ENCODE measurements at places on chromosomes 6 and 20.

DNA sequence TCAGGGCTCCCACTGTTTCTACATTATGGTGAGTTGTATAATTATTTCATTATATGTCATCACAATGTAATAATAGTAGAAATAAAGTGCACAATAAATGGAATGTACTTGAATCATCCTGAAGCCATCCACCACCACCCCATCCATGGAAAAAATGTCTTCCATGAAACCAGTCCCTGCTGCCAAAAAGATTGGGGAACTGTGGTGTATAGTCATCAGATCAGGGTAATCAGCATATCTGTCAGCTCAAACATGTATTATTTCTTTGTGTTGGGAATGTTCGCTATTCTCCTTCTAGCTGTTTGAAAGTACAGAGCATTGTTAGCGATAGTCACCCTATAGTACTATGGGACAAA lies 33.8 kb upstream of the SLC22A23 start:
- no peak for DNase-seq

- no peak for DNase-seq
Observed at GRCh38 chr20:24535941-24536730, 66.7 kb downstream of the SYNDIG1 start.

DNA sequence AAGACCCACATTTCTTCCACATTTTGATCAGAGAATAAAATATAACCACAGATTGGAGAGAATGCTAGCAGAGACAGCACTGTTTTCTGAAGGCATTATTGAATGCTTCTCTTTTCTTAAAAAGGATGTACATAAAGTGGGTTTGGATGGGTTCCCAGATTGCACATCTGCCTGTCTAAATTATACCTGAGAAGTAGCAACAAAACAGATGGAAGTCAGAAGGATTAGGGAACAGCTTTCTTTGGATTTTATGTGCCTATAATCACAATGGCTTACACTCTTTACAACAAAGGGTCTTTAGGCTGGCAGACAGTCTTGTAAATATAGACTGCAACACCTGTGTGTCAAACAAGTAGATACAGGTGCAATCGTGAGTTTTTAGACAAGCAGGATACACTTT lies 622.2 kb upstream of the MANEA start:
- no peak for DNase-seq

DNA sequence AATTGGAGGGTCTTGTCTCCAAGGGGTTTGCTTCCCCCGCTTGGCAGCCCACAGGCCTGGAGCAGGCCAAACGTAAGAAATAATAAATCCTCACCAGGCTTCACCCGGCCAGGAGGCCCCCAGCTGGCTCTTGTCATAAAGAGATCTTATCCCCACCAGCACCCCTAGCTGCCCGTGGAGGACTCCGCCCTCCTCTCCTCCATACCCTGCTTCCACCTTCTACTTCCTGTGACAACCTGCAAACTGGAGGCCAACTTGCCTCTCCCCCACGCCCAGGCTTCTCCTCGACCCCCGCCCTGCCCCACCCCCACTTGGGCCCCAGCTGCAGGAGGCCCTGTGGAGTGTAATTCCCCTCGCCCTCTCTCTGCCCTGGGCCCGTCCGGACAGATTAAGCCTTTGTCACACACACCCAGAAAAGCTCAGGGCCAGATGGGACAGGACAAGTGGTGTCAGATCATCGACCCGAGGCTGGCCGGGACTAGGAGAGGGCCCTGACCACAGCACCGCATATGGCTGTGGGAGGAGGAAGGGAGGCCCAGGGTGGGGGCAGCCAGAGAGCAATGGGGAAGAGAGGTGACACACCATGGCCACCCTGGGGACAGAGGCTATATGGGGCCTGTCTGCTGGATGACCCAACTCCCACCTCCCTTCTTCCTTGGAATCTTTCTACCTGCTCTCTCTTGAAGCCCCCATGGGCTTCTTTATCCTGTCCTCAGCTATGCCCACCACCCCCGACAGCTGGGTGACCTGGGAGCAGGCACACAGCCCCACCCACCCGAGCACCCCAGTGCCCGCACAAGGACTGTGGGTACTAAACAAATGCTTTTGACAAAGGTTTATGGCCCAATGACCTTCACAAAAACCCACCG lies 3.9 kb downstream of the NOL4L start:
- no peak for DNase-seq

DNA sequence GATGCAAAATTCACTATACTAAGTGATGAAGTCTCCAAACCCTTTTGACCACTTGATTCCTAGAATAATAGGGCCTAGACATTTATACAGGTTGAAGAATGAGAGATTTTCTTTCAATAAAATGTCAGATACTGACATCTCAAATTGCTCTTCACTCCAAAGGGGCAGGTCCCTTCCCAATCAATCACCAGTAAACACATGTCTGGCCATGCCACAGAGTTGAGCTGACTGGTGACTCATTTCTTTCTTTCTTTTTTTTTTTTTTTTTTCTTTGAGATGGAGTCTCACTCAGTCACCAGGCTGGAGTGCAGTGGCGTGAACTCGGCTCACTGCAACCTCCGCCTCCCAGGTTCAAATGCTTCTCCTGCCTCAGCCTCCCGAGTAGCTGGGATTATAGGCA lies 388.6 kb upstream of the BTBD3 start:
- no peak for DNase-seq

GRCh38 chr6:168022488-168023321 lies 25.2 kb downstream of the KIF25 start:
- DNase-seq, result no peak
